ENCODE measurements at places on chromosomes 4 and X.

DNA sequence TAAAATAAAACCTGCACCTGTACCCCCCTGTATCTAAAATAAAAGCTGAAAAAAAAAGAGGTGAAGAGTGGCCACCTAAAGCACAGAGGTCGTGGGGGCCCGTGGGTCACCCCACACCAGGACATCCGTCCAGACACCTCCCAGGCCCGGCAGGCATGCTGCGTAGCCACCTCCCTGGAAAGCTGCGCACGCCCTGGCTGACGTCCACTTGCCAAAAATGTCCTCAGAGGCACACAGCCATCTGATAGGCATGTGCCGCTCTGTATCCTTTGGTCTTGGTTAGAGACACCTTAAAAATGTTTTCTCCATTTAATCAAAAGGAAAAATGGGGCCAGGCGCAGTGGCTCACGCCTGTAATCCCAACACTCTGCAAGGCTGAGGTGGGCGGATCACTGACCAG lies 17.7 kb downstream of the FAM53A start:
- DNase-seq = no peak

GRCh38 chrX:41381685-41382084 lies 47.7 kb downstream of the DDX3X start:
- DNase-seq = no peak

GRCh38 chr4:181569553-181569952 lies 673.6 kb upstream of the TENM3 start:
- DNase-seq = no peak

DNA sequence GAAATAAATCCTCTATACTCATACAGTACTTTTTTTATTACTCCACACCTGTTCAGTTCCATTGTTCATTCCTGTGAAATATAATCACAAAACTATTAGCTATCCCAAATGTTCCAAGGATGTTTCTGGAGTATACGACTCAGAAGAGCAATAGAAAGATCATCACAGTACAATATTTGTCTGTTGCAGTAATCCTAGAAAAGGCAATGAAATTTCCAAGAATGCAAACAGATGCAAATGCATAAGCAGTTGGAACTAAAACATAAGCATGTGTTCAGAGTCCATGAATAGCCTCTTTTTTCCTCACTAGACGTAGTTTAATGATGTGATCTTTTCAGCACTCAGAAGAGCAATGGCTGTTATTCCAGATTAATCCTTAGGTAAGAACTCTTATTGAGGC lies 55.2 kb downstream of the RTL3 start:
- DNase-seq = no peak

DNA sequence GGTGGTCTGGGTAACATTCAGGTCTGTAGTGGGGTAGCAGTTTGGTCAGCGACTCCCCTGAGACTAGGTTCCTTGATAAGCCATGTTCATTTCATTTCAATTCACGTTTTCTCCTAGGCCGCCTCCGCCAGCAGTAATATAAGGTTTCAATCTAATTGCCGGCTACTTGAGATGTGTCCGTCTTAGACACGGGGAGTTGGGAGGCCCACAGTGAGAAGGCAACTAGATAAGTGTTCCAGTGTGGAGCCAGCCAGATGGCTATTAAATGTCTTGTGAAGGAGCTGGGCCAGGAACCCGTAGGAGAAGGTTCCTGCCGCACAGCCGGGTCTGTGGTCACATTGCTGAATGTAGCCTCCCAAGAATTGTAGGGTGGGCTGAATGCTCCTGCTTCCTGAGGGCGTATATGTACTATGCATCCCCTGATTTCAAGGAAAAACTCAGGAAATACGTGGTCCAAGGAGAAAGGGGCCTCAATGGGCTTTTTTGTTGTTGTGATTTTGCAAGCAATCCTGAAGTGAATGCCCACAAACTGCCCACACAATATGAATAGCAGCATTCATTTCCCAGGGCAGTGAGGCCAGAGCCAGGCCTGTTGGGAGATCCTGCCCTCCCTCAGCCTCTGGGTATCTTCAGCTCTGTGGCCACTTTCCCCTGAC lies 220.6 kb upstream of the RPL34 start:
- no peak for DNase-seq

- DNase-seq = no peak
Measured at GRCh38 chrX:100870527-100870926, 3.6 kb downstream of the NOX1 start.

GRCh38 chr4:140037353-140038030 lies 116.5 kb downstream of the MAML3 start:
- no peak for DNase-seq

DNA sequence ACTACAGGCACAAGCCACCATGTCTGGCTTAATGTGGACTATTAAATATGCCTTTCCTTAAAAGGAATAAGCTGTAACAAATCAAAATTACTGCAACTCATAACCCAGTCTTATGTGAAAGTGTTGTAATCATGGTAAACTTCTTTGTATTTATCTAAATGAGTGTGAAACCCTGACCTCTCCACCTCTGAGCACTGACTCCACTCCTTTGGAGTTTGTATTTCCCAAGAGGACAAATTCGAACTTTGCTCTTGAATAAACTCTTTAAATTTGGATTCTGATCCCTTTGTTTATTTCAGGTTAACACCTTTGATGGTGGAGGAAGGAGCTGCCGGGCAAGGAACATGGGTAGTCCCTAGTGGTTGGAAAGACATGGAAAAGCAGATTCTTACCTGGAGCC lies 48.3 kb upstream of the FAM9A start:
- no peak for DNase-seq

DNA sequence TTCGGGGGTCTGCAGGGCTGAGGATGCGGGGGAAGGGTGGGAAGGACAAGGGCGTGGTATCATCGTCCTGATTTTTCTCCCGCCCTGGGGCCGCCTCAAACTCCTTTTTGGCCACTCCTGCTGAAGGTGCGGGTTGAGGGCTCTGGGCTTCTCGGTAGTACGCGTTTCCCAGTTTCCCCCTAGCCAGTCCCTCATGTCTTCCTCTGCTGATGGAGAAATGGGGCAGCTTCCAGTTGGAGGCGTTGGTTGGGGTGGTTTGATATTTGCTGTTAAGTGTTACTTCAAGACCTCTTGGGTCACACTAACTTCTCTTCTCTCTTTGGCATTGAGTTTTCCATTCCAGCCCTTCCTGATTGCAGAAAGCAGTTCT lies 482 bp downstream of the GSTCD start:
- no peak for DNase-seq

GRCh38 chr4:172869621-172870268 lies 298.9 kb upstream of the GALNT7 start:
- no peak for DNase-seq

GRCh38 chrX:95953564-95953963 lies 731.1 kb upstream of the DIAPH2 start:
- DNase-seq = no peak

DNA sequence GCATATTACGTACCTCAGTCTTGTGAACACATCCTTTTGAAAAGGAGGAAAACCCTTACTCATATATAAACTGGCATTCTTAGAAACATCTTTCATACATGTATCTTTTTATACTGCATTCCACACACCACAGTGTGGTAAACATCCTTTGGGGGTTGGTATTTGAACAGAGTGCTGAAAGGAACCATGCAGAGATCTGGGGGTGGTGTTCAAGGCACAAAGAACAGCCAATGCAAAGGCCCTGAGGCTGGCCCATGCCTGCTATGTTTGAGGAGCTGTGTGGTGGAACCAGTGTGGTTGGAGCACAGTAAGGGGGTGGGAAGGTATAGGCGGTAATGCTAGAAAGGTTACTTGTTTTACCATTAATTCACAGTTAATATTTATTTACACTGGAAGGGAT lies 2.0 kb downstream of the ELK1 start:
- DNase-seq = no peak

DNA sequence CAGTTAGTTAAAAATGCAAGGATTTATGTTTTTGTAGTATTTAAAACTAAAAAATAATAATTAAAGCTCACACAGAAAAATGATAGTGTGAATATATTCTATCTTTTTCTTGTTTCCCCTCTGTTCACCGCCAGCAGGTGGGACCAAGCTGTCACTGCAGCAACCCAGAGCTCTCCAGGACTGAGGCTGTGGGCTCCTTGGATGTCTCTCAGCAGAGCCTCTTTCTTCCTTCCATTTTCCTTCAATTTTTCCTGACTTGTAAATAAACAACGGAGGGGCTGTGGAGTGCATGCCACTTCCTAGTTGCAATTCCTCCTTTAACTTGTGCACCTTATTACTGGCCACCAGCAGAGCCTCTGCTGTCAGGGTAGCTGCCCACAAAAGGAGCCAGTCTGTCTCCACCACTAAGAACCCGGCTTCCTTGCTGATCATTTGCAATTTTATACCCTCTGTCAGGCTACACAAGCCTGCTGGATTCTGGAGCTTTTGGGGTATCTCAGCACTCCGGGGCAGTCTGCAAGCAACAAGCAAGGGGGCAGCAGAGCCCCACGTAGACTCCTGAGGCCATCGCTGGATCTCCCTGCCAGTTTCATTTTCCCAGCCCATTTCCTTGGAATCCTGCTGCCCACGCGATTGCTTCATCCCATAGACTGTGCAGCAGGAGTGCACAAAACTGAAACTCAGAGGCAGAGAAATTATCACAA lies 1467.4 kb downstream of the C4orf33 start:
- no peak for DNase-seq

DNA sequence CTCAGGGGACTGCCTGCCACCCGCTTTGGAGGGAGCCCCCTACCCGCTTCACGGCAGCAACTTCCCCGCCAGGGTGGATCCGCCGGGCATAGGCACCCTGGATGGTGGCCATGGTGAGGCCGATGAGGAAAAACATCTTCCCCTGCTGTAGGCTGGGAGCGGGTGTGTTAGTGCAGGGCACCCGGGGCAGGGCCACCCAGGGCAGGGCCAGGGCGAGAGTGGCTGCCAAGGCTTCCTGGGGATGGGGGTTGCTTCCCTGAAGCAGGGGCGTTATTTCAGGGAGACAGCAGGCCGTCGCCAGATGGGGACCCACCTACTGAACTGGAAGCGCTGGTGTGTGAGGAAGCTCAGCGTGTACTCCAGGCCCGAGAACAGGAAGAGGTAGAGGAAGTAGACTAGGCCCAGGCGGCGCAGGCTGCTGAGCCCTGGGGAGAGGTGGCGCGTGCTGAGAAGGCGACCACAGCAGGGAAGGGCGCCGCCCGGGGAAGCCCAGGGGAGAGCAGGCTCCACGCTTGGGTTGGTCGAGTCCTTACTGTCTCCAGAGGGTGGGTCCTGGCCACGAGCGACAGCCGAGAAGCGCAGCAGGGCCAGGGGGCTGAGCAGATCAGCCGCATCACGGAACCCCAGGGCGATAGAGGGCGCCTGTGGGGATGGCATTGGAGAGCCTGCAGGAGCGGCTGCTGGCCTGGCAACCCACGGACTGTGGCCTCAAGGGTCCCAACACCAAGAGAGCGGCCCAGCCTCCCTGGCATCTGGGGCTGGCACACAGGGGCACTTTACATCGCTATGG lies 31.5 kb downstream of the NOP14 start:
- no peak for DNase-seq

GRCh38 chrX:102840871-102841705 lies 96.0 kb upstream of the RAB40AL start:
- no peak for DNase-seq

GRCh38 chrX:109484886-109485285 lies 3.0 kb upstream of the GUCY2F start:
- DNase-seq = no peak

DNA sequence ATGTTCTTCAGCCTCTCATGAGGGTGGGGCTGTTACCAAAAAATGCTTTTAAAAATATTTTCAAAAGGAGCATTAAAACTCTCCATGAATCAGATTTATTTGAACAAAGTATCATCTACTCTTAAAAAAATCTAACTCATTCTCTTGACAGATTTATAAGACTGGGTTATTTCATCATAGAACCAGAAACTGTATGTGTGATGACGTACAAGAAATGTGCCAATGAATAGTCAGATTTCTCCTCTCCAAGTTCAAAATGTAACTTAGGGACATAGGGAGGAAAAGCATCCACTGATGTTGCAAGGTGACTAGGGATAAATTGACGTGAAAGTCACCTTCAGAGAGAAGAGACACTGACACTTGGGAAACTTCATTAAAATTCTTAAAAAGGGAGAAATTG lies 89.1 kb upstream of the CLNK start:
- DNase-seq = no peak

DNA sequence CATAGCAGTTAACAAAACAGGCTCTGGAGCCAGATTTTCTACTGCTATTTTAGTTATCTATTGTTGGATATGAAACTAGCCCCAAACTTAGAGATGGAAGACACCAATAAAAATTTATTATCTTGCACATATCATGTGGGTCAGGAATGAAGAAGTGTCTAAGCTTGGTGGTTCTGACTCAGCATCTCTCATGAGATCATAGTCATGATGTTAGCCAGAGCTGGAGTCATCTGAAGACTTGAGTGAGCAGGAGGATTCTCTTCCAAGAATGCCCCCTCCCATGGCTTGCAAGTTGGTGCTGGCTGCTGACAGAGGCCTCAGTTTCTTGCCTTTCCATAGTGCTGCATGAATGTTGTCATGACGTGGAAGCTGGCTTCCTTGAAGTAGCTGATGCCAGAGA lies 68.2 kb upstream of the TAPT1 start:
- no peak for DNase-seq

DNA sequence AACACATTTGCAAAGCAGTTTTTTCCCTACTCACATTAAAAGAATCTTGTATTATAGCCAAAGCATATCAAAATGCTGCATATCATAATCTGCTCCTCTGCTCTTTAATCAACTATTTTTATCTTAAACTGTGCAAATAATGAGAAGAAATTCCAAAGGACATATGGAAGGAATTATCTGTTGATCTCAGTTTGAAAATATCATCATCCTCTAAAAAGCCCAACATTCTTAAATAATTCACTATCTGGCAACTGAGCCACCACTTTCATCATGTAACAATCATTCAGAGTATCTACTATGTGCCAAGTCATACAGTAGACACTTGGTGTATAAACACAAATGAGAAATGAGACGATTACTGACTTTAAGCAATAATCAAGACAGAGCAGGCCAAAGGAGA lies 63.0 kb downstream of the PRSS12 start:
- DNase-seq = no peak

DNA sequence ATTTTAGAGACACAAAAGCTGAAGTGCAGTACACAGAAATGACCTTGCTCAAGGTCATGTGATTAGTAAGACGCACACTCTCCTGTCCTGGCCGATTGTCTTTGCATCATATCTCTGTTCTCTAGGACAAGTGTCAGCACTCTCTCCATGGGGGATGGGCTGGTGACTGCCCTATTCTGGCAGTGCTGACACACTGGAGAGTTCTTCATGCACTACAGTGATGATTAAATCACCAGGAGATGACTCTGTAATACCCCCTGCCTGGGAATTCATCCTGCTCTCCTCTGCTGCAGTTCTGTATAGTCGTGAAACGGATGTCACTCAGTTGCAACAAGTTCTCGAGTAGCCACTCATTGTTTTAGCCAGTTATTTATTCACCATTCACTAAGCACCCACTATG lies 5.3 kb upstream of the SHISA3 start:
- DNase-seq = no peak

DNA sequence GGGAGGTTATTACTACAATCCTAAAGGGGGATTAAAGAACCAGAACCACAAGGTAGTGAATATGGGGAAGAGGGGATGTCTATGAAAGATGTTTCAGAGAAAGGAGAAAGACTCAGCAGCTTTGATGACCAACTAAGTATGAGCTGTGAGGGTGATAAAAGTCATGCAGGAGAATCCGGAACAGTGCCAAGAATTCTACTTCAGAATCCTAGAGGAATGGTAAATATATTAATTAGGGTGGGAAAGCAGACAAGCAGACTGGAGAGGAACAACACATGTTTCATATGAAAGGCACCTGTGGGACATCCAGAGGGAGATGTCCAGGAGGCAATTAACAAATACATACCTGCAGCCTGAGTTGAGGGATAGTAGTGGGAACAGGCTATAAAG lies 642.2 kb upstream of the DIPK2B start:
- no peak for DNase-seq

All from activated gamma-delta T cell treated with anti-CD3 and anti-CD28 coated beads, Interleukin-2, amount 50 U/mL, for 16 hours (primary cell).